Psoas muscle (tissue), 8 donors: ENCODE measurements at places on chromosomes 5 and 9. TPM values are rescaled to one million over a fixed set of nuclear protein-coding genes. Genes with fewer than 3 reads are reported as not detected.

DNA sequence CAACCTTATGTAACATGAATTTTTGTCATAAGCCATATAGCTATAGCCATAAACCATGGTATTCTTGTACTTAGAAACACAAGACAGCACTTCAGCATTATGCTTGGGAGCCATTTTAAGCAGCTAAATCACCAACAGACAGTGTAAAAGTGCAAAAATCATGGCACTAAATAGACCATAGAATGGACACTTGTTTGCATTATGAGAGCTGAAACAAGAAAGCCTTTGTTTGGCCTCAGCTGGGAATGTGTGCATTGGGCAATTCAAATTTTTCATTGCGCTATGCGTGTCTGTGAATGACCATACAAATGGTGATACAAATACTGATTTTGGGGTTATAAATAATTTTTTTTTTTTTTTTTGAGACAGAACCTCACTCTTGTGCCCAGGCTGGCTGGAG, 23.7 kb downstream of the KDM4C start:
- DNase-seq = no peak

- peak; percentile 67 for DNase-seq
These were observed 129.1 kb downstream of the PDZD2 start for GRCh38 chr5:31768046-31768445.

- DNase-seq = no peak
These were observed 128.1 kb upstream of the MINAR2 start for GRCh38 chr5:129619782-129620181.

LHX2 gene
- not detected for total RNA-seq

- DNase-seq = peak; percentile 53
These were observed at the start of gene DOCK2 for GRCh38 chr5:169637085-169637548. Gene DOCK2 (plus strand): TSS chr5:169637275. CDS start chr5:169637327, 52 bp downstream.

ZNF883 gene
- total RNA-seq = 0.66 TPM

GRCh38 chr5:57825031-57825686, 342.5 kb upstream of the ACTBL2 start:
- no peak for DNase-seq

TAL2 gene
- total RNA-seq = 2.3 TPM

SOHLH1 gene
- total RNA-seq = not detected

DNA sequence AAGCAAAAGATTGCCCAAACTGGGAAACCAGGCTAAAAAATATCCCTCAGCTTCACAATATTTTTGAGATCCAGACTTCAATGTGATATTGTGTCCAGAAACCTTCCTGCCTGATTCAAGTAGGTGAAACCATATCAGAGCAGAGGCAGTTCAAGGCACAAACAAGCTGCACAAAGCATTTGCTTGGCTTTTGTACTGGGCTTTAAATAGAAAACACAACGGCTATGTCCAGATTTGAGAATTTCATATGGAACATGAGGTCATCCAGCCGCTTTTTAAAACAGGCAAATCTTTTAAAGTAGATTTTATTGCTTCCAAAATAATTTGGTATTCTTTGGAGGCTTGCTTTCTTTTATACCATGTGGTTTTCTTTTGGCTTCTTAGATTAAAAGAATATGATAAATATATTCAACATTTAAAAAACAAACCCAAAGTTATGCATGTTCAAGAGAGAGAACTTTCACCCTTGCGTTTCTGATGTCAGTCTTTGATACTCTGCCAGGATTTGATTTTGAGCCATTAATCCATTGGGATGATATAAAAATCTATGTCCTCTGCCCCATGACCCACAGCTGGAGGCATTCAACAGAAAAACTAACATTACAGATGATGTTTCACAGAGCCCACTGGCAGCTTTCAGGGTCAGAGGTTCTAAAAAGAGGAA, 29.0 kb upstream of the CCDC112 start:
- no peak for DNase-seq

DNA sequence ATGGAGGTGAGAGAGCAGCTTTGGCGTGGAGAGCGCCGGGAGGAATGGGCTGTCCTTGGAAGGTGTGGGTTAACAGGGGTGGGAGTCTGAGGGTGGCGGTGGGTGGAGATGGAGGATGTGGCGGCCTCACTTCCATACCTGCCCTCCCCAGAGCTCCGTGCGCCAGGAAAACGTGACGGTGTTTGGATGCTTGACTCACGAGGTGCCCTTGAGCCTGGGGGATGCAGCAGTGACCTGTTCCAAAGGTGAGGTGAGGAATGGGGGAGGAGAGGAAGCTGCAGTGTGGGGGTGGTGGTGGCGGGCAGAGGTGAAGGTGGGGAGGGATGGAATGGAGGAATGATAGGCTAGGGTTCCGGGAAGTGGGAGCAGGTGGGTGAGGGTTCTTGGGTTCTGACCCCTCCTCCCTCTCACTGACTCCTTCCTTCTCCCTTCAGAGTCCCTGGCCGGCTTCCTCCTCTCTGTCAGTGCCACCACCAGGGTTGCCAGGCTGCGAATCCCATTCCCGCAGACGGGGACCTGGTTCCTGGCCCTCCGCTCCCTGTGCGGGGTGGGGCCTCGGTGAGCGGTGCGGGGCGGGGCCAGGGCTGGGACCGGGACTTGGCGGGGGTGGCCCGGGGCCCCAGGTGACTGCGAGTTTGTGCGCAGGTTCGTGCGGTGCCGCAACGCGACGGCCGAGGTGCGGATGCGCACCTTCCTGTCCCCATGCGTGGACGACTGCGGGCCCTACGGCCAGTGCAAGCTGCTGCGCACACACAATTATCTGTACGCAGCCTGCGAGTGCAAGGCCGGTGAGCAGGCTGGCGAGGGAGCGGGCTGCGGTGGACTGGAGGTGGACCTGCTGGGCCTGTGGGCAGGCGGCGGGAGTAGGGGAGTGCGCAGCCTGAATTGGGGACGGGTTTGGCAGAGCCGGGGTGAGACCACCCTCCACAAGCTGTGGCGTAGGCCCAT, 17.1 kb downstream of the TMEM8B start:
- DNase-seq = no peak

KLHL3 gene
- 2.7 TPM for total RNA-seq

SLC22A4 gene
- 14.0 TPM for total RNA-seq

CCNH gene
- 24.4 TPM for total RNA-seq

- DNase-seq = no peak
These were observed 7.8 kb downstream of the NOTCH1 start for GRCh38 chr9:136537896-136538598.
